Cardiac muscle cell (in vitro differentiated cells and primary cell): ENCODE measurements at places on chromosomes 2 and 18. TPM values are rescaled to one million over a fixed set of nuclear protein-coding genes. Genes with fewer than 3 reads are reported as not detected.
A peak's percentile ranks its signal among the peaks of the same experiment; 100 is the strongest.

GRCh38 chr2:237747189-237747588 lies 51.4 kb upstream of the RBM44 start:
- H3K4me1 ChIP-seq, result no peaks in the 10 kb centered on the region
- no peak overlapping the region for H3K4me3 ChIP-seq
- DNase-seq, result no peak

DNA sequence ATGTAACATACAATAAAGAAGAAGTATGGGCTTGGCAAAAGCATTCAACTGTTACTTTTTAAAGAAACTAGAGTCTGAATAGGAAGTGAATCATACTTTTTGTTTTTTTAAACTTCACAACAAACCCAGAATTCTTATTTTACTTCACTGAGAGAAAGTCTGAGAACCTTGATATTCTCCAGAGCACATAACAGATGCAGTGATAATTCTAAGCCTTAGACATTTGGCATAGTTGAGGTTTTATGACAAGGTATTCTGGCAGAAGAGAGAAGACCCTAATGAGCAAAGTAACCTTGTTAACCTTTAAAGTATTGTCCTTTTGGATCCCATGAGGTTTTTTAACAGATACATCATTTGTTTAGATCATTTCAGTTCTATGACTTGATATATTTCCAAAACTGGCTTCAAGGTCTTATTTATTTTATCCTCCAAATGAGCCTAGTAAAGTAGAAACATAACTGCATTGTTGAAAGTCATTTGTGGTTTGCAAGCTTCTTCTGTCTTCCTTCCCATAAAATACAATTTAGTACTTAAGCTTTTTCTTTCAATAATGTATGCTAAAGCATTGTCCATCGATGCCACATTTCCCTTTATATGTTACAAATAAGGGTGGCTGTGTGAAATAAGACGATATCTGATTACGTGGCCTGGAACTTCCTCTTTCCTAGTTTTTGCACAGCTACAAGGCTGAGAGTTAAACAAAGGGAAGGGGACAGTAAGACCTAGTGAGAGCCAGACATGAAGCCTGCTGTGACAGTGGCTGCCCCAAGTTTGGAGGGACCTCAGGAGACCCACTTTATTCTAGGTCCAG lies 86.1 kb upstream of the ITPRID2 start:
- no peak overlapping the region for H3K27ac ChIP-seq
- DNase-seq, result peak; percentile 50
- no peaks in the 10 kb centered on the region for H3K4me1 ChIP-seq
- H3K4me3 ChIP-seq, result no peak overlapping the region
- no peaks in the 10 kb centered on the region for H3K36me3 ChIP-seq
- no peaks in the 10 kb centered on the region for H3K27me3 ChIP-seq

- H3K4me3 ChIP-seq, result peak overlapping the region; percentile 74
- H3K27me3 ChIP-seq, result peaks cover 67% of the 10 kb centered on the region
- H3K27ac ChIP-seq, result peak overlapping the region; percentile 95
These were observed 528 bp upstream of the PCGF1 start for GRCh38 chr2:74507926-74508520.

- H3K36me3 ChIP-seq, result peaks cover 6% of the 10 kb centered on the region
- no peaks in the 10 kb centered on the region for H3K27me3 ChIP-seq
- no peaks in the 10 kb centered on the region for H3K4me1 ChIP-seq
- DNase-seq, result no peak
- no peak overlapping the region for H3K27ac ChIP-seq
- no peak overlapping the region for H3K4me3 ChIP-seq
These were observed 99.5 kb downstream of the DYSF start for GRCh38 chr2:71552861-71553301.

GRCh38 chr2:29066271-29066860 lies 8.0 kb downstream of the PCARE start:
- H3K4me3 ChIP-seq, result no peak overlapping the region
- no peak overlapping the region for H3K27ac ChIP-seq
- no peaks in the 10 kb centered on the region for H3K27me3 ChIP-seq
- H3K36me3 ChIP-seq, result no peaks in the 10 kb centered on the region
- DNase-seq, result no peak

DNA sequence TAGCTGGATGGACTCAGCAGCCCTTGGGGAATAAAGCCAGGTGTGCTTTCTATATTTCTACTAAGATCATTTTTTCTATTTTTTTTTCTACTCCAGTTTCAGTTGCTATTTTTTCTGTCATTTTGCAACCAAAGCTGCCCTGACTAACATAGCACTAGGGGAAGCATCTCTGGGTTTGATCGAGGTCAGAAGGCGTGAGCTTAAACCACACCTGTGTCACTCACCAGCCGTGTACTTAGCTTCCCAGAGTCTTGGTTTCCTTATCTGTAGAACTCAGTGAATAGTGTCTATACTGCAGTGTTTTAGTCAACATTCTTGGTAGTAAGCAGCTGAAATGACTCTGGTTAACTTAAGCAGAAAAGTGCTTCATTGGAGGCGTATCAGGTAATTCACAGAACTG lies 489.6 kb upstream of the SPRED2 start:
- no peaks in the 10 kb centered on the region for H3K4me1 ChIP-seq
- no peak for DNase-seq
- H3K4me3 ChIP-seq, result no peak overlapping the region
- no peaks in the 10 kb centered on the region for H3K27me3 ChIP-seq

GRCh38 chr2:156590085-156590739 lies 154.0 kb downstream of the GPD2 start:
- no peak overlapping the region for H3K4me3 ChIP-seq
- H3K27ac ChIP-seq, result no peak overlapping the region
- no peaks in the 10 kb centered on the region for H3K27me3 ChIP-seq
- no peak for DNase-seq
- H3K4me1 ChIP-seq, result no peaks in the 10 kb centered on the region
- H3K36me3 ChIP-seq, result no peaks in the 10 kb centered on the region

DNA sequence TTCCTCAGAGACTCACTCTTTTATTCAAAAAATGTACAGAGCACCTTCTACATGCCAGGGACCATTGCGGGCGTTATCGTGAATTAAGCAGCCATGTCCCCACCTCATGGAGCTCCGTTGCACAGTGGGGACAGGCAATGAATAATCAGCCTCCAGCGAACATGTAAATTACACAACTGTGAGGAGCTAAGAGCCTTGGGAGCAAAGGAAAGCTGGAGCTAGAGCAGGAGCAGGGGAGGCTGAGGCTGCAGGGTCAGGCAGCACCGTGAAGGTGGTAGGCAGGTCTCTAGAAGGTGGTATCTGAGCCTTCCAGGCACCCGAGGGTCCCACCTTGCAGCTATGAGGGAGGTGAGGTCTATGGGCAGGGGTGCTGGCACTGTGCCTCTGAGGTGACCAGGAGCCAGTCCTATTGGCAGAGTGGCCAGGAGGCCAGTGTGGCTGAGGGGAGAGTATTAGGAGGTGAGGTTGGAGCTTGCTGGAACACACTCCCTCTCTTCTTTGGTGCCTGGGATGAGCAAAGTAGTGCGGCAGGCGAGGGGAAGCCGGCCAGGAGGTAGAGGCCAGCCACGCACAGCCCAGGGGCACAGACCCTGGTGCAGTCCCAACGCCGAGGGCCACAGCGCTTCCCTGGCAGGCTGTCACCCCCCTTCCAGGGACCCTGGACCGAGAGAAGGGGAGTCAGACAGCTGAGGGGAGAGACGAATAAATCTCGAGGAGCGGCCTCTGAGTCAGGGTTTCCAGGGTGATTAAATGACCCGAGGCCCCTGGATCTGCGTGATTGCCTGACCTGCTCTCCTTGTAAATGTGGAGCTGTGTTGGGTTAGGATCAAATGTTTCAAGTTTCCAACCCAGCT lies 167.3 kb downstream of the SEPTIN10 start:
- H3K27ac ChIP-seq, result no peak overlapping the region
- no peaks in the 10 kb centered on the region for H3K36me3 ChIP-seq
- H3K4me3 ChIP-seq, result no peak overlapping the region
- no peak for DNase-seq
- no peaks in the 10 kb centered on the region for H3K27me3 ChIP-seq

- H3K27ac ChIP-seq, result no peak overlapping the region
- no peak overlapping the region for H3K4me3 ChIP-seq
- no peaks in the 10 kb centered on the region for H3K27me3 ChIP-seq
- no peaks in the 10 kb centered on the region for H3K36me3 ChIP-seq
- DNase-seq, result no peak
- H3K4me1 ChIP-seq, result no peaks in the 10 kb centered on the region
These were observed 74.4 kb downstream of the ANKRD44 start for GRCh38 chr2:197236159-197236558.

The KRTCAP3 gene
- total RNA-seq, result 1.3 and 2.8 TPM in 2 replicates

The SERPINB13 gene
- total RNA-seq, result not detected in 2 replicates

The C2orf80 gene
- total RNA-seq, result not detected in 2 replicates

The UNC80 gene
- total RNA-seq, result 0.25 and 0.54 TPM in 2 replicates

The ABCB11 gene
- 0.12 and 0.32 TPM in 2 replicates for total RNA-seq

The LYPD6B gene
- total RNA-seq, result 1.6 and 3.9 TPM in 2 replicates

The C18orf54 gene
- 1.3 and 2.5 TPM in 2 replicates for total RNA-seq

The DNAJC5G gene
- total RNA-seq, result 3.6 and 14.1 TPM in 2 replicates

The NXPH2 gene
- 8.4 and 10.5 TPM in 2 replicates for total RNA-seq

The CYP1B1 gene
- total RNA-seq, result 0.18 TPM in 1 of 2 replicates, not detected in the other
